ENCODE measurements at places on chromosomes 7 and 10.
A peak's percentile ranks its signal among the peaks of the same experiment; 100 is the strongest.

DNA sequence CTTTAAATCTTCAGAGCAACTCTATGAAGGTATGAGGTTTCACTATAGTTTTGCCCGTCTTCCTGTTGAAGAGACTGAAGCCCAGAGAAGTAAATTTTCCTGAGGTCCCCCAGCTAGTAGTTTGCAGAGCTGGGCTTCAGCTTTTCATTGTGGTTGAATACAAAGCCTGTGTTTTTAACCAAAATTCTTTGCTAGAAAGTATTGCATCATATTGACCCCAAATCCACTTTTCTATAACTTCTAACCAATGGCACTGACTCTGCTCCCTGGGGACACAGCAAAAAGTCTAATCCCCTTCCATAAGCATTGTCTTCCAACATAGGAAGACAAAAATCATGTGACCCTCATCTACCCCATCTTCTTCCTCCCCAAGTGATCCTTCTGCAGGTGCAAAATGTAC, 93.0 kb downstream of the KCNMA1 start:
- DNase-seq = no peak

GRCh38 chr7:142811154-142811737, 40.5 kb downstream of the PRSS2 start:
- peak; percentile 44 for DNase-seq

DNA sequence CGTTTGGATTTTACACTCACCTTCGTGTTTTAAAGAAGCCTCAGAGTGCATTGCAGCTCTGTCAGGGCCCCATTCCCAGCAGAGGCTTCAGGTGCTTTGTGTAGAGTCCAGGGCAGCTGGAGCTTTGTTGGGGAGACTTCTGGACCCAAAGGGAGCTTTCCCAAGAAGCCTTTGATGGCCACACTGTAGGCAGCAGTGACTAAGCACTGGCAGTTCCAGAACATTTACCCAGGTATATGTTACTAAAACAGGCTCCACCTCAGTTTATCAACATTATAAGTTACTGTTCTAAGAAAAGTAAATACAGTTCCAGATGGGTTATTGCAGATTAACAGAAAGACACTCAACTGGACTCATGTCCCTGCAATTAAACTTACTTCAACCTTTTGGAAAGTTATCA, 66.8 kb downstream of the LANCL2 start:
- DNase-seq = no peak

DNA sequence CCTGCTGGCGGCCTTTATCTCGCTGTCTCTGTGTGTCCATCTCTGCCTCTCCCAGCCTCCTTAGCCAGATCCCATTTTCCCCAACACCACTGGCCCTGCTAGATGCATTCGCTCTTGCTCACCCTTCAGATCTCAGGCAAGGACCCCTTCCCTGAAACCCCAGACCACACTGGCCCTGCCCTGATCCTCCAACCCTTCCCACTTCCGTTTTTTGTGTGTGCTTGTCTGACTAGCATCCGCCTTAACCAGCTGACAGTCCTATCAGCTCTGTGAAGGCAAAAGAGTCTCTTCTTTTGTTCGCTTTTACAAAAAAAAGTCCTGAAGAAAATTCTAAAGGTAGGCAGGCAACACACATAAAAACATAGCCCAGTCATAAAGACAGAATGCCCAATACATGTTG, 28.7 kb downstream of the CHST15 start:
- no peak for DNase-seq

Measured in COR-L47 (cell line).